KBM-7 (cell line): ENCODE measurements at places on chromosomes 2 and 18.

GRCh38 chr18:33074125-33074524 lies 301.3 kb upstream of the KLHL14 start:
- DNase-seq = no peak

- DNase-seq = no peak
Observed at GRCh38 chr2:161990036-161990435, 84.0 kb downstream of the DPP4 start.

- no peak for DNase-seq
Observed at GRCh38 chr2:28565720-28566295, 69.9 kb downstream of the PLB1 start.

DNA sequence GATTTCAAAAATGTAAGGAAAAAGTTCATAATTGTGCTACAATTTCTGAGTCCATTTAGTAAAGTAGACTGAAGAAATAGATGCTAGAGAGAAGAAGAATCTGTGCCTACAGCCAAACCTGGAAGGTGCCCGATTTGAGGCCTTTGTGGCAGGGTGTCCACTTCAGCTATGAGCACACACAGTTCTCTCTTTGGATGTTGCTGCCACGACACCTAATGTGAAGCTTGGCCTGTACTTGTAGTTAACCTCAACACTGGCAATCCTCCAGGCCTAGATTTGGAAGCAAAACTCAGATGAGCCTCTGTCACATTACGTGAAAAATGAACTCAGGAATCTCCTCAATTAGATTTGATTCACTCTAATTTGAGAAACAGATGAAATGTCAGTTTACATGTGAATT lies 90.1 kb upstream of the LRP1B start:
- peak; percentile 38 for DNase-seq

- DNase-seq = peak; percentile 77
Observed at GRCh38 chr2:172208791-172209325, 106.2 kb upstream of the DLX2 start.

DNA sequence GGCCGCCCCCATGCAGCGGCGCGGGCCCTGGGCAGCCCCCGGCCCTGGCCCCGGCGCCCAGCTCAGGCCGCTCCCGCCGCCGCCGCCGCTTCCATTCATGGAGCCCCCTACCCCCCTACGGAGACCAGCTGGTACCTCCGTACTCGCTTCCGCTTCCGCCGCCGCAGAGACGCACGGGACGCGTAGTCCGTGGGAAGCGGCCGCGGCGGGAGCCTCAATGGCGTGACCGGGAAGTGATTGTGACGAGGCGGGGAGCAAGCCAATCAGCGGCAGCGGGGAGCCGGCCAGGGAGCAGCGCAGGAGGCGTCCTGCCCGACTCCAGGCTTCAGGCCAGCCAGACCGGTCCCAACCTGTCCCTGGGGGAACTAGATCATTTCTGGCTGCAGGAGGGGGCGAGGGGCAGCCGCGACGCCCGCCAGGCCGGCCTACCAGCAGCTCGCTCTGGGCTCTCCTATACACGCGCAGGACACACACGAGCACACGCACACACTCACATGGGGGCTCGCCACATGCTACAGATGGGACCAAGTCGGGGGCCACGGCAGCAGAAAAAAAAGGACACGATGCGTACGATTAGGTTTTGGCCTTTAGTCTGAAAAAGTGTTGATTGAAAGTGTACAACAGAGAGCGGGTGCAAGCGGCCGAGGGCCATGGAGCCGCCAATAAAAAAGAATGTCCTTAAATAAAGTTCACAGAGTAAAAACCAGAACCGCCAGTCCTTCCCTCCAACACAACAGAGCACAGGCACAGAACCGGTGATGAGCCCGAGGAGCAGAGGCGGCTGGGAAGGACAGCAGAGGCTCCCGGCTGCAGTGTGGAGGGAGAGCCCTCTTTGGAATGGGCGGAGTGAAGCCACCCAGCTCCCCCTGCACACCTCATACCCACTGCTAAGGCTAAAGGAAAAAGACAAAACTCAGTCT lies at the start of gene ZNF513:
TSS of gene ZNF513 (minus strand) at position 109 of the 920 bp plus-strand sequence. CDS start 208 bp downstream, outside the sequence.
- peak; percentile 90 for DNase-seq

- DNase-seq = no peak
Observed at GRCh38 chr2:118699447-118700175, 147.8 kb downstream of the EN1 start.

GRCh38 chr2:234158812-234159211 lies 108.3 kb downstream of the SPP2 start:
- DNase-seq = no peak

GRCh38 chr18:27175914-27176313 lies 9.2 kb downstream of the CHST9 start:
- DNase-seq = no peak

- DNase-seq = no peak
Observed at GRCh38 chr18:77066101-77066500, 66.5 kb downstream of the MBP start.
